ENCODE measurements at places on chromosomes 7 and 10. TPM values are rescaled to one million over a fixed set of nuclear protein-coding genes. Genes with fewer than 3 reads are reported as not detected.

DNA sequence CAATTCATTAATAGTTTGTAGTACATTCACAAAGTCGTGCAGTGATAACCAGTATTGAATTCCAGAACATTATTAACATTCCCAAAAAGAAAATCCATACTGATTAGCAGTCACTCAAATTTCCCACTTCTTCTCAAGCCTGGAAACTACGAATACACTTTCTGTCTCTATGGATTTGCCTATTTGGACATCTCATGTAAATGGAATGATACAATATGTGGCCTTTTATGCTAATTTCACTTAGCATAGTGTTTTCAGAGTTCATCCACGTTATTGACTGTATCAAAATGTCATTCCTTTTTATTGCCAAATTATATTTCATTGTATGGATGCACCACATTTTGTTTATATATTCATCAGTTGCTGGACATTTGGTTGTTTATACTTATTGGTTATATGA is 78.8 kb downstream of the STK31 start:
- H3K4me1 ChIP-seq: no peaks in the 10 kb centered on the region
- no peak overlapping the region for H3K27ac ChIP-seq
- no peak for DNase-seq
- no peak overlapping the region for H3K4me3 ChIP-seq

TYW1B gene
- polyA plus RNA-seq: 0.31 TPM

DNA sequence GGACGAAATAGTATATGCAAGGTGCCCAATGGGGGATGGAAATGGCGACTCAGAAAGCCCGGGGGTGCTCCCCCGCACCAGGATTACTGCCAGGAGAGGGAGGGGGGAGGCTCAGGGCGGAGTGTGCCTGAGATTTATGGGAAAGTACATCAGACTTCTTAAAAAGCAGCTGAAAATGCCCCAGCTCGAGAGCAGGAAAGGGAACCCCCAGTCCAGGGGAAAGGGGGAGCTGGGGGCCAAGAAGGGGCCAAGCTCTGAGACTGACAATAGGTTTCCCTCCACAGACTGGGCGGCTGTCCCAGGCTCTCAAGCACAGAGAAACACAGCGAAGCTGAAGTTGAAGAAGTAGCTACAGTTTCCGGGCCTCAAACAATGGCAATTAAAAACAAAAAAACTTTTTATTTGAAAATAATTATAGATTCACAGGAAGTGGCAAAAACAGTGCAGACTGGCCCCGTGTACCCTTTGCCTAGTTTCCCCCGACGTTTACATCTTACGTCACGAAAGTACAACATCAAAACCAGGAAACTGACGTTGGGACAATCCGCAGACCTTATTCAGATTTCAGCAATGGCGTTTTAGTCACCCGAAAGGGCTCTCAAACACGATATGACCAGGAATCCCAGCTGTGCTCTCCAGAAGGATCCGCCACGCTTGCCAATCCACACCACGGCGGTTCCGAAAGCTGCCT is 83.9 kb upstream of the FGFR2 start:
- H3K4me1 ChIP-seq: peaks cover 9% of the 10 kb centered on the region
- no peaks in the 10 kb centered on the region for H3K36me3 ChIP-seq
- H3K27ac ChIP-seq: no peak overlapping the region
- H3K27me3 ChIP-seq: no peaks in the 10 kb centered on the region
- DNase-seq: no peak

GRCh38 chr7:104005197-104005596 is 15.7 kb upstream of the RELN start:
- H3K36me3 ChIP-seq: no peaks in the 10 kb centered on the region
- no peak overlapping the region for H3K4me3 ChIP-seq
- no peaks in the 10 kb centered on the region for H3K27me3 ChIP-seq
- no peak for DNase-seq
- no peaks in the 10 kb centered on the region for H3K4me1 ChIP-seq

DNA sequence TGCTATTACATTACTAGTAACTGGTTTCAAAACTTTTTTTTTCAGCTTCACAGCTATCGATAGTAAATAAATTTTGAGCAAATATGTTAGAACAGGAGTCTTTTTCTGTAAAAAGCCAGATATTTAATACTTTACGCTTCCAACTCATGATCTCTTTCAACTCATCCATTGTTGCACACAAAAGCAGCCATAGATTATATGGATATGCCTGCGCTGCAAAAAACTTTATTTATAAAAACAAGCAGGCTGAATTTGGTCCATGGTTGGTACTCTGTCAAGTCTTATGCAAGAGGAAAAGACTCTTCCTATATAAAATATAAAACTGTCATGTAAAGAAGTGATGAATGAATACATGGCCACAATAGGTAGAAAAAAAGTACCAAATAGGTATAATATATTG is 31.1 kb downstream of the WASL start:
- no peaks in the 10 kb centered on the region for H3K27me3 ChIP-seq
- no peaks in the 10 kb centered on the region for H3K36me3 ChIP-seq
- no peak for DNase-seq
- no peak overlapping the region for H3K27ac ChIP-seq
- H3K4me1 ChIP-seq: peaks cover 11% of the 10 kb centered on the region
- H3K4me3 ChIP-seq: no peak overlapping the region

ANKRD22 gene
- polyA plus RNA-seq: 3.5 TPM

DNA sequence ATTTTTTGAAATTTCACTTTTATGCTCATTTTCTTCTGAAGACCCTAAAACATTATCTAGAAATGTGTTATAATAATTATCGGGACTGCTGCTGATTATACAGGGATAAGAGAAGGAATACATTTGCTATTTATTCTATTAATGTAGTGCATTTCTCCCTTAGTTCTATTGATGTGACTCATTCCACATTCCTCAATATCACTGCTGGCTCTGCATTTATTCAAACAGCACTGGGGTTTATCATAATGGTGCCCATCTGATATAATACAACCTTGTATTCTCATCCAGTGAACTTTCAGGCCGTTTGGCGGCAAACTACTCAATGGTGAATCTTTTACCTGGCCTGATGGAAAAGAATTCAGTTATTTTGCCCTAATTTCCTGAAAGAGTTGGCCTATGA is 7.8 kb downstream of the KCND2 start:
- no peaks in the 10 kb centered on the region for H3K36me3 ChIP-seq
- H3K4me3 ChIP-seq: no peak overlapping the region
- no peak overlapping the region for H3K27ac ChIP-seq

GRCh38 chr10:30502266-30503060 is 68.5 kb downstream of the MAP3K8 start:
- no peak overlapping the region for H3K27ac ChIP-seq
- no peaks in the 10 kb centered on the region for H3K27me3 ChIP-seq
- no peaks in the 10 kb centered on the region for H3K36me3 ChIP-seq
- DNase-seq: peak; percentile 27
- H3K4me1 ChIP-seq: peaks cover 55% of the 10 kb centered on the region

- no peaks in the 10 kb centered on the region for H3K4me1 ChIP-seq
- DNase-seq: no peak
- no peak overlapping the region for H3K4me3 ChIP-seq
- no peaks in the 10 kb centered on the region for H3K27me3 ChIP-seq
- H3K36me3 ChIP-seq: no peaks in the 10 kb centered on the region
Measured at GRCh38 chr10:69636626-69637605, 6.9 kb downstream of the FAM241B start.

Data from CD14-positive monocyte (primary cell).